Testis (tissue), 5 donors: ENCODE measurements at places on chromosomes 5 and 9. TPM values are rescaled to one million over a fixed set of nuclear protein-coding genes. Genes with fewer than 3 reads are reported as not detected.
A peak's percentile ranks its signal among the peaks of the same experiment; 100 is the strongest.

GRCh38 chr5:14167211-14167845, 24.2 kb downstream of the TRIO start:
- H3K4me3 ChIP-seq = no peak overlapping the region
- DNase-seq = no peak
- H3K36me3 ChIP-seq = no peaks in the 10 kb centered on the region
- peaks cover 10% of the 10 kb centered on the region for H3K4me1 ChIP-seq
- H3K27me3 ChIP-seq = no peaks in the 10 kb centered on the region
- no peak overlapping the region for H3K27ac ChIP-seq

TOR4A gene
- polyA plus RNA-seq = 2.1 TPM

DNA sequence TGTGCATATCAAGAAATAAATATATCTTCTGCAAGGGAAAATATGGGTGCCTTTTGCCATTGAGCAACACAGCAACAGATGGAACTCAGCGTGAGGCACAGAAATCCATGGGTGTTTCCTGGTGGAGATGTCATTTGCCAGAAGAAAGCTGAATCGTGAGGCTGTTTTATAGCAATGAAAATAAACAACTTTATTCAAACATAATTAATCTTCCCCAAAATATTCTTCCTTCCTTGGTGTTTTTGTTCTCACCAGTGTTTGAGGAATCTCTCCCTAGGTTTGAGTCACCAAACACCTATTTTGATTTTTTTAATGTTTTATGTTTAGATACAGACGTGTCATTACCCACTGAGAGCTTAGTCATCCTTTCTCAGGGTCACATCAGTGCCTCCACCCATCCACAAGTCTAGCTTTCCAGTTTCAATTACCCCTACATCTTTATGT, 65.8 kb upstream of the PAPPA start:
- no peaks in the 10 kb centered on the region for H3K27me3 ChIP-seq
- no peaks in the 10 kb centered on the region for H3K4me1 ChIP-seq

DNA sequence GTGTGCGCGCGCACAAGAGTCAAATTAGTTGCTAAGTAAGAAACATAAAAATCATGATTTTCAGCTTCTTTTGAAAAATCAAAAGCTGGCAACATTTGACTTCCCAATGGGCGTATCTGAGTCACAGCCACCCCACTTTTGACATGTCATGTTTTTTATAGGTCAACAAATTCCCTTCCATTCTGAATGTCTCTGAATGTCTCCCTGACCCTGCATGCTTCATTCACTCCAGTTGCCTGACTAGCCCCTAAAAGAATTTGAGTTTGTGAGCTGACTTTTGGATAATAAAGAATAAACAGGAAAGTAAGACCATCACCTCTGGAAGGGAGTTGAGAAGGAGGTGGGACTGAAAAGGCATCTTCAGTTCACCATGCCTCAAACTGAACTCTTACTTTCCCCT, 20.2 kb upstream of the GLIS3 start:
- H3K27me3 ChIP-seq = no peaks in the 10 kb centered on the region
- H3K27ac ChIP-seq = no peak overlapping the region
- H3K4me1 ChIP-seq = peaks cover 3% of the 10 kb centered on the region
- H3K4me3 ChIP-seq = no peak overlapping the region

PCDHA5 gene
- 0.21 TPM for polyA plus RNA-seq

GPX8 gene
- polyA plus RNA-seq = 13.9 TPM

DMRT3 gene
- 6.7 TPM for polyA plus RNA-seq

DNA sequence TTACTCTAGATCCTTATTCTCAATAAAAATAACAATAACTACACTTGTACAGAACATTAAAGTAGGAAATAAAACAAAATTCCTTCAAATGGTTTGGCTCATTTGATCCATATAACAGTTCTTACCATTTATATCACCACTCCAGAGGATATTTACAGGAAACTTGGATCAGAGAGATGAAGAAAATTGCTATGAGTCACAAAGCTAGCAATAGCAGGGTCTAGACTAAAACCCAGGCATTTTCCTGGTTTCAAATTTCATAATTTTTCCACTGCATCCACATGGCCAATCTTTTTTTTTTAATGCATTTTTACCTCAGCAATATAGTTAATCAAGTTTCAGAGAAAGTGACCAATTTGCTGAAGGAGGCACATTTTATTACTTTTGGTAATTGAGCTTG, 299.2 kb downstream of the ELAVL2 start:
- H3K27me3 ChIP-seq = no peaks in the 10 kb centered on the region
- H3K36me3 ChIP-seq = no peaks in the 10 kb centered on the region
- DNase-seq = no peak

GRCh38 chr5:114056185-114056538, 305.7 kb upstream of the KCNN2 start:
- H3K27me3 ChIP-seq = no peaks in the 10 kb centered on the region
- no peak overlapping the region for H3K27ac ChIP-seq

DNA sequence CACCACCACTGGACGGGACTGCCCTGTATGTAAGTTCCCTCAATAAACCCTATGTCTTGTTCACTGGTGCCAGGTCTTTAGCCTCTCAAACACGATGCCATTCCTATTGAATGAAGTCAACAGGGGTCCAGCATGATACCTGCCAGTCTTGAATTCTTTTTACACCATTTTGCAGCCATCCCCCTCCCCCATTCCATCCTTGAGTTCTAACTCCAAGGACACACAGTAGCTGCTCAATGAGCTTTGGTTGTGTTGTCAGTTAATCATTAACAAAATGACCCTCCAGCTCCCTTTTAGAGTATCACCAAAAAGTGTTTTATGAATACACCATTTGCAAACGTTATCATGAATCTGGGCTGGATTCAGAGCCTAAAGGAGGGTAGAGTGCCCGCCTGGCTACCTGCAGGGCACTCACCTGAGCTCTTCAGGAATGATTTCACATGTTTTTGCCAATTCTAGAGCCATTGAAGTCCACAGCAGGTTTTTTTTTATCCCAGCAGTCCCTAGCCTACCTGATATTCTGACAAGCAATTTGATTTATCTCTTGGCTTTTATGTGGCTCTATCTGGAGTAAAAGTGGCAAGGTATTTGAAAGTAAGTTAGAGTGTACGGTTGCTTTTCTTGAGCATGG, 271.8 kb downstream of the SMARCA2 start:
- H3K27ac ChIP-seq = no peak overlapping the region
- no peaks in the 10 kb centered on the region for H3K36me3 ChIP-seq
- H3K4me1 ChIP-seq = no peaks in the 10 kb centered on the region
- no peak overlapping the region for H3K4me3 ChIP-seq

- H3K4me3 ChIP-seq = no peak overlapping the region
- no peak overlapping the region for H3K27ac ChIP-seq
- no peaks in the 10 kb centered on the region for H3K27me3 ChIP-seq
- no peak for DNase-seq
Observed at GRCh38 chr9:18281291-18281690, 192.7 kb upstream of the ADAMTSL1 start.

DNA sequence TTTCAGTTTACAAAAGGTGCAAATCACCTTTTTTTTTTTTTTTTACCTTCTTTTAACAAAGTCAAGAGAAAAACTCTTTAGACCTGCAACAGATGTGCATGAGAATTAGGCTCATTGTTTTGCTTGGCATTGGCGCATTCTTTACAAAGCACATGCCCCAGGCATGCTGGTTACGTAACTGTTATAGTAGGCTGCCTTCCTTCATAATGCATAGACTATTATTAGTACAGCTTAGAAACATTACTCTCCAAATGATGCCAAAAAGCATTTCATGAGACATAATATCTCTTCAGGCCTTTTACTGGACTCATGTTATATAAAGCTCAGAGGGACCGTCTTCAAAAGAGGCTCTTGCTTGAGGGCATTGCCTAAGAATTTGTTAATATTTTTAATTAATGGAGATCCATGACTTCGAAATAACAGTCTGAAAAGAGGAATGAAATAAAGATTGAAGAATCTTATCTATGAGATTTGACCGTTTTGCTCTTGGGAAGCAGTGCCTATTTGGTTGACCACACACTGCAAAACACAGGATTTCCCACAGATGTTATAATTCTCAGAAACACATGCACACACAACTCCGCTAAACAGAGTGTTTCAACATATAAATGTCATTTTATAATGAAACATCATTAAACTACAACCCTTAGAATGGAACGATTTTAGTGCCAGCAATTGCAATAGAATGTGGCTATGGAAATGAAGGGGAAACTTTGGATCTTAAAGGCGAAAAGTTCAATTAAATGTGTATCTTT, 478.7 kb downstream of the PRR16 start:
- no peaks in the 10 kb centered on the region for H3K36me3 ChIP-seq
- no peaks in the 10 kb centered on the region for H3K27me3 ChIP-seq
- no peaks in the 10 kb centered on the region for H3K4me1 ChIP-seq
- no peak overlapping the region for H3K27ac ChIP-seq
- H3K4me3 ChIP-seq = no peak overlapping the region
- DNase-seq = no peak

- H3K27me3 ChIP-seq = no peaks in the 10 kb centered on the region
- H3K36me3 ChIP-seq = no peaks in the 10 kb centered on the region
- peaks cover 12% of the 10 kb centered on the region for H3K4me1 ChIP-seq
Observed at GRCh38 chr5:139689631-139690063, 41.5 kb downstream of the CXXC5 start.

- no peaks in the 10 kb centered on the region for H3K27me3 ChIP-seq
- no peak overlapping the region for H3K27ac ChIP-seq
- DNase-seq = no peak
- H3K4me3 ChIP-seq = no peak overlapping the region
- no peaks in the 10 kb centered on the region for H3K4me1 ChIP-seq
Observed at GRCh38 chr5:127898551-127899213, 184.9 kb upstream of the SLC12A2 start.

GRCh38 chr5:9537223-9538141, 8.4 kb downstream of the SEMA5A start:
- no peak overlapping the region for H3K4me3 ChIP-seq
- H3K27ac ChIP-seq = no peak overlapping the region
- no peaks in the 10 kb centered on the region for H3K27me3 ChIP-seq
- no peaks in the 10 kb centered on the region for H3K4me1 ChIP-seq
- DNase-seq = no peak
- H3K36me3 ChIP-seq = no peaks in the 10 kb centered on the region

DNA sequence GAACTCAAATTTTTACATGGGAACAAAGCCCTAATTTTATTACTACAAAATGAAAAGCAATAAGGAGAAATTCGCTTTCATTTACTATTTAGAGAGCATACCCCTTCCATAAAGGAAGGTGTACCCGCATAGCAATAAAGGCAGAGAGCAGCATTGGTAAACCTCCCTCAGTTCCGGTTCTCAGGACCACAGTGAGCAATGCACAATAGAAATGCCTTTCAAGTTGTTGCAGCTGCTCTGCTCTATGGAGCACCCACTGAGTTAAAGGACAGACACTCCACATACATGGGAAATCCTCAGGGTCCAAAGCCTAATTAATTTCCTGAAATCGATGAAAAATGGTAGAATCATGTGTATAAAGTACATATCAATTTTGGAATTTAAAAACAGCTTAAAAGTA, 89.9 kb upstream of the MPDZ start:
- no peak for DNase-seq
- no peak overlapping the region for H3K27ac ChIP-seq
- H3K27me3 ChIP-seq = no peaks in the 10 kb centered on the region
- H3K4me1 ChIP-seq = no peaks in the 10 kb centered on the region
- no peaks in the 10 kb centered on the region for H3K36me3 ChIP-seq

ZNF454 gene
- polyA plus RNA-seq = 4.4 TPM

DNA sequence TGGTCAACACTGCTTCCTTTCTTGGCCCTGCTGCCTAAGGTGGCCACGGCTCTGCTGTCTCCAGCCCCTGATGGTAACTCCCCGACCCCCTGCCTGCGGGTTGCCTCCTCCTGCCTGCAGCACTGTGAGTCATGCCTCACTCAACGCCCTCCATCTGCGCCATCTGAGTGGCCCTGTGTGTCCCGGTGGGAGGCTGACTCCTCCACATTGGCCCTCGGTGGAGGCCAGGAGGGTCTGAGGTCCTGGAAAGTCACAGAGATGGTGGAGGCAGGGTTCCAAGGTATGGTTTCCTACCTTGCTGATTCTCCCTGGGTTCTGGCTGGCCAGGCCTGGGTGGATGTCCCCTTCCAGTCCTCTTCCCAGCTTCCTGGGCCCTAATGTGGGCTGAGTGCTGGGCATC, 64.5 kb upstream of the ADAMTS2 start:
- no peak overlapping the region for H3K27ac ChIP-seq
- H3K4me3 ChIP-seq = no peak overlapping the region
- H3K36me3 ChIP-seq = no peaks in the 10 kb centered on the region
- no peaks in the 10 kb centered on the region for H3K27me3 ChIP-seq

GRCh38 chr5:114449860-114450421, 88.1 kb downstream of the KCNN2 start:
- H3K4me1 ChIP-seq = no peaks in the 10 kb centered on the region
- peak; percentile 72 for DNase-seq
- H3K27ac ChIP-seq = no peak overlapping the region

GRCh38 chr5:139699351-139699750, 51.2 kb downstream of the CXXC5 start:
- no peak for DNase-seq
- H3K4me3 ChIP-seq = no peak overlapping the region
- H3K27ac ChIP-seq = peak overlapping the region; percentile 91
- no peaks in the 10 kb centered on the region for H3K36me3 ChIP-seq
- H3K27me3 ChIP-seq = no peaks in the 10 kb centered on the region

DNA sequence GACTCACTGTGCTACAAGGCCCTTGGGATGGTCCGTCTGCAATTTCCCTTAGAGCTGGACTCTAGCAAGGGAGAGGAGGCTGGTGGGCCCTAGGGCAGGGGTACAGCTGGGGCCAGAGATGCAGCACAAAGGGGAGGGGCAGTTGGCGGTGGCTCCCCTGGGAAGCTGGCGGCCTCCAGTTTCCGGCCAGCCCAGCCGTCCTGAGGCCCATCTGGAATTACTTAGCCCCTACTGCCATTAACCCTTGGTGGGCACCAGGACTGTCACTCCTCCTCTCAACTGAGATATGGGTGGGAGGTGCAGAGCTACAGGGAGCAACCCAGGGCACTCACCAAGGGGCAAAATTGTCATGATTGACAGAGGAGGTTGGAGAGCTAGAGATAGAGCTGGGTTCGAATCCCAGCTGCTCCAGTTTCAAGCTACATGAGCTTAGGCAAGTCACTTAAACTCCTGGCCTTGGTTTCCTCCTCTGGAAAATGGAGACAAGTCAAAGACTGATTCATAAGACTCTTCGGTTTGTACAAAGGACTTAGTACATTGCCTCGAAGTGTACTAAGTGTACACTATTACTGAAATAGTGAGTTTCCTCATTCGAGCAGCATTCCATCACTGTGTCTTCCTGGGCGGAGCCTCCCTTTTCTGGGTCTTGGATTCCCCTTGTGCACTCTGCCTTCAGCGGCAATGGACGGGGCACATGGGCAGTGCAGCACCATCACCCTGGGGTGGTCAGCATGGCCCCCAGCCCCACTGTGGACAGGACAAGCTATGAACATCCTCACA, 2.7 kb upstream of the PDGFRB start:
- H3K4me3 ChIP-seq = no peak overlapping the region
- no peak overlapping the region for H3K27ac ChIP-seq
- DNase-seq = no peak
- no peaks in the 10 kb centered on the region for H3K36me3 ChIP-seq
- no peaks in the 10 kb centered on the region for H3K27me3 ChIP-seq
- H3K4me1 ChIP-seq = peaks cover 33% of the 10 kb centered on the region

GRCh38 chr9:121286688-121286972, 18.7 kb downstream of the GSN start:
- peak overlapping the region; percentile 94 for H3K27ac ChIP-seq
- DNase-seq = no peak
- no peaks in the 10 kb centered on the region for H3K27me3 ChIP-seq

PCA3 gene
- not detected for polyA plus RNA-seq

INSL4 gene
- polyA plus RNA-seq = not detected
